MCF 10A (cell line): ENCODE measurements at places on chromosomes 3 and 15.

DNA sequence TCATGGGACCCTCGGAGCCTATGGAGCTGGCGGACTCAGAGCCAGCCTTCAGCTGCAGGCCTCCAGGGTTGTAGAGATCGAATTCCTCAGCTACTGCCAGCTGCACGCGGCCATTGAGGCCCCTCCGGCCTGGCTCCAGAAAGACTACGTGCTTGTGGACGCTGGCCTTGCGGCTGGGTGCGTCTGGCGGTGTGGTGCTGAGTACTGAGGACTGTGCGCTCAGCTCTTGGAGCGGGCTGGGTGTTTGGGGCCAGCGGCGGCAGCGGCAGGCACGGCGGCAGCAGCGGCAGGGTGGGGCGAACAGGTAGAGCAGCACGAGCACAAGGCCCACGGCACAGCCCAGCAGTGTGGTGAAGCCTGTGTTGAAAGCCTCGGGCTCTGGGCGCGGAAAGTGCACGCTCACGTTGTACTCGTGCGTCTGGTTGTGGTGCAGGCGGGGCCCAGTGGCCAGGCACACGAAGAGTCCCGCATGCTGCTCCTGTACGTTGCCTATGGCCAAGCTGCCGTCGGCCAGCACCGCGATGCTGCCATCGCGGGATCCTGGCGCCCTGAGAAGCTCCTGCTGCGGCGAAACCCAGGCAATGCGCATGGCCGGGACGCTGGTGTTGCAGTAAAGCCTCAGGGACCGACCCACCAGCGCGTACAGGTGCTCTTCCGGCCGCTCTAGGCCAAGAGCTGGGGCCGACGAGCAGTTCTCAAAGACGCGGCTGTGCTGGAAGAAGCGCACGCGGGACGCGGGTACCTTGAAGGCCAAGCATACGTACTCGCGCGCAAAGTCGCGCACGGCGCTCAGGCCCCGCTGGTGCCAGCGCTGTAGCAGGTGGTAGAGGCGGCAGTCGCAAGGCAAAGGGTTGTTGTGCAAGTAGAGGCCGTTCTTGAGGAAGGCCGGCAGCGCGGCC lies 1.3 kb downstream of the AMIGO3 start:
- DNase-seq, result no peak

- no peak for DNase-seq
Measured at GRCh38 chr15:96053781-96054428, 276.6 kb upstream of the NR2F2 start.

DNA sequence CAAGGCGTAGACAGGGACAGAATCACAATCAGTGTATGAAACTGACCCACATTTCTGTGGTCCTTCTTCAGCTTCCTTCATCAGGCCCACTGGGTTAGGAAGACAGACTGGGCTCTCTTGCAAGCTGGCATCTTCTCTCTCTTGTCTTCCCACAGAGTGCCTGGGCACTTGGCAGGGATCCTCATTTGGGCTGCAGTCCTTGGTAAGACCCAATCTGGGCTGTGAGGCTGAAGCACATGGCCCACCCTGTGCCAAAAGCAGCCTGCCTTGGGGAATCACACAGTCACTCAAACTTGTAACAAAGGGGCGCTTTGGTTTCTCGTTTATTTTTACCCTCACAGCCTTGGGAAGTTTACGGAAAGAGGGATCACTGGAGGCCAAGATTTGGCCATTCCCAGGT lies 8.2 kb upstream of the EPHB3 start:
- no peak for DNase-seq

- no peak for DNase-seq
Measured at GRCh38 chr15:53226559-53226958, 436.4 kb upstream of the ONECUT1 start.

DNA sequence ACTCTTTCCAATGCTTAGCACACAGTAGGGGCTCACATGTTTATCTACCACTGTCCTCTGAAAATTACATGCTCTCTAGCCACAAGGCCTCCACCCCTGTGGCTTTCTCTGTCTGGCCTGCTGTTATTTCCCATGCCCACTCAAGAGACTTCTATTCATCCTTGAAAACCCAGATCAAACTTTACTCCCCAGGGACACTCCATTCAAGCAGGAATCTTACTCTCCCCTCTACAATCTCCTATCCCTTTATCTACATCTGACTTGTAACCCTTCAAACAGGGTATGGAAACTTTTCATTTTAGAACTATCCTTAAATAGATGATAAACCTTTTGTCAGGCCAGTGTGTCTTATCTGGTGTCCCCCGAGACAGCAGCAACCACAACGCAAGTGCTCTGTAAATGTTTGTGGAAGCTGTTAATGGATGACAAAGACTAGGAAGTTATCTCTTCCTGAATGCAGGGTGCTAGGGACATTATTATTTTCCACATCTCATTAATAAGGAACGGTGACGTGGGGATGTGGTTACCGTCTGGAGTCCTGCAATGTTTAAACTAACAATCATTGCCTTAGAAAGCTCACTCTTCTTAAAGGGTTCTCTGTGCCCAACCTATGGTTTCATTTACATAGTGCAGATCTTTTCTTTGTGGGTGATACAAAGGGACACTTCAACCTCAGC lies 322.3 kb downstream of the ARRDC4 start:
- no peak for DNase-seq

GRCh38 chr15:43107751-43108150 lies 1.9 kb upstream of the UBR1 start:
- no peak for DNase-seq
